ENCODE measurements at places on chromosomes 6 and 20.

DNA sequence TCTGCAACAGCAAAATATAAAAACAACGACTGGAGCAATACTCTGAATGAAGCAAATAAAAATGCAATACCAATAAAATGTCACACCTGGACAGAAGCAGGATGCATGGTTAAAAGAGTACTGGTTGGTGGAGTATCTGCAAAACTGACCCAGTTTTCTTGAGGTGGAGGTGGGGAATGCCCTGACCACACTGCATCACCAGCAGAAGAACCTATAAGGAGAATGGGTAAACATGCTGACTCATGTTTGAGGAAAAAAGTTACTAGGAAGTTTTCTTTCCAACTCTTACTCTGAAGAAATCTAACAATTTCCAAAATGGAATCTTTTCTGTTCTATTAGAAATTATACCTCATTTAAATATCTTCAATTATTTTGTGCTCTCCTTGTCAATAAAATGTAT lies 43.6 kb downstream of the REPS1 start:
- no peak for DNase-seq

DNA sequence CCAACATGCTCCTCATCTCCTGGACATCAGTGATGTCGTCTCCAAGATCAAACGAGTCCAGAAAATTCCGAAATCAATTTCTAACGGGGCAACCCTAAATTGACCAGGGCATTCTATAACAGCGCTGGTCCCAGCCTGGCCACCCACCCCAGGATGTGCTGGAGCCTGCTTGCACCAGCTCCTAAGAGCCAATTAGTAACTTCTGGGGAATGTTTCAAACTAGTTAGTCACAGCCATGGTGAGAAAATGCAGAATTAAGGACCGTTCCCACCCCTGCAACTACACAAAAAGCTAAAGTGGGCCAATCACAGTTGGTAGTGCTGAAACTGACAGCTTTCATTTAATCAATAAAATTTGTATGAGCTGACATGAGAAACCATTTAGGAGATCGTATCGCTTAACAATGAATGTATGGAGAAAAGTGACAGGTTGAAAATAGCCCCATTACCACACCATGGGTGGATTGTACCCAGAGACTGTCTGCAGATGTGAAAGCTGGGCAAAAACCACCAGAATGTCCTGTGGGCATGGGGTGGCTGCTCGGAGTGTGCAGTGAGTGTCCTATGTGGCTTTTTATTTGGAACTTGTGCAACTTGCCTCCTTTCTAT lies 165.7 kb upstream of the AFDN start:
- DNase-seq = no peak

- DNase-seq = no peak
These were observed 58.2 kb upstream of the IL20RA start for GRCh38 chr6:137102851-137103492.

DNA sequence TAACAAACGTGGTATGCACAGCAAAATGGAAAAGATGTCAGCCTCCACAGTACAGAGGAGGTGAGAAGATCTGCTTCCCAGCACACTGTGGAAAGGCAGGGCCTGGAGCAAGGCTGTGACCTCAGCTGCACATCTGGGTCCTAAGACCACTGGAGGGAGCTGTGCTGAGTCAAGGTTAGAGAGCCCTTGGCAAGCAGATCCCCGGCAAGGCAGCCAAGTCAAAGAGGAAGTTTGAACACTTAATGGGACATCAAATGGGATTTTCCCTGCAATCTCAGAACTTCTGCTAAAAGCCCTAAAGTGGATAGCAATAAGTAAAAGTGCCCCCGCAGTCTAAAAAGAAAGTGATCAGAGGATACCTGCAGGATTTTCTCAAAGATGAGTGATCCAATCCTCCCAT lies 39.5 kb downstream of the UNC5CL start:
- no peak for DNase-seq

GRCh38 chr6:13178107-13178506 lies 150.2 kb downstream of the TBC1D7 start:
- DNase-seq = no peak

DNA sequence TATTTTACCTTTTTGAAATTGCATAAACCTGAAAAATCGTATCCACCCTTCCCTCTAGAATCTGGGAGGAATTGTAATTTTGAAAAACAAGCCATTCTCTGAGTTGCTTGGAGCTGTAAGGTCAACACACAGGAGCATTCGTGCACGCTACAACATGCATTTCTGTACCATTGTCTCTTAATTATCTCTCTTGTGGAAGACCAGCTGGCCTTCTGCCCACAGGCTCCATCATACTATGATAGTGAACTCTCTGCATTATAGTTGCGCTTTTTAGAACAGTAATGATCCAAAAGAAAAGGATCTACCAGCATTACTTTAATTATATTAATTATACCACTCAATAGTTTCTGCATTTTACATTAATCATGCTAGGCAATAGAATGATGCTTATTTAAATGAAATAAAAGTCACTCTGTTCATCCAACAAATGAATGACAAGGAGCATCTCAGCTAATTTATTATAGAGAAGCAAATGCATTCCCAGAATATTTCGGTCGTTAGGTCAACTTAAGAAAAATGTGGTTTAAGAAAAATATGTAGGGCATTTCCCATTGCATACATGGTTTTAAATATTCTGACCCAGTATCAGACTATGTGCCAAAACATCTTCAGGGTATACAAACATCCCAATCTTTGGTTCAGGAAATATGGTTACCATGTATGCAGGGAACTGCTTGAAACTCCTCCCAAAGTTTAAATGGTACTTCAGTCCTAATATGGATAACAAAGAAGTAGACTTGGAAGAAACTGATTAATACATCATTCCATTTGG lies 263.5 kb downstream of the TFAP2A start:
- peak; percentile 3 for DNase-seq

DNA sequence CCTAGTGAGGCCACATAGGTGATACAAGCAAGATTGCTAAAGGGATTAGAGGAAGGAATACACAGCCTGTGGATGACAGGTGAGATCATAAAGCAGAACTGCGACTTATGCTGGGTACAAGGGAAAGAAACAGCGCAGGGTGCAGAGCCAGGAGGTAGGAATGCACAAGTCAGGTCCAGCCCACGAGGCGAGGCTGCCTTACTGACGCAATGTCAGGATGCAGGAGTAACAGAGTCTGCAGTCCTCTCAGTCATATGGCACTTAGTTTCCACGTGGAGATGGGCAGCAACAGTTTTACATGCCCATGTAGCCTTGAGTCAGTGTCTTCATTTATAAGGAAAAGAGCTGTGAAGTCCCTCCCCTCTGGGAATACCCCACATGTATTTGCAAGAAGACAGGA lies 210.9 kb downstream of the SYNE1 start:
- no peak for DNase-seq

- DNase-seq = no peak
These were observed 57.6 kb downstream of the MEP1A start for GRCh38 chr6:46850792-46851191.

- no peak for DNase-seq
These were observed 21.0 kb downstream of the MAP3K5 start for GRCh38 chr6:136771306-136771705.
